NK-92 treated with Interleukin-12 subunit alpha and Interleukin-12 subunit beta, amount 100 ng/mL, for 24 hours (cell line): ENCODE measurements at places on chromosomes 3 and 15.

GRCh38 chr3:42773409-42773751 is 327 bp upstream of the CCDC13 start:
- DNase-seq, result no peak

- no peak for DNase-seq
These were observed 20.0 kb upstream of the TRANK1 start for GRCh38 chr3:36964817-36965216.

DNA sequence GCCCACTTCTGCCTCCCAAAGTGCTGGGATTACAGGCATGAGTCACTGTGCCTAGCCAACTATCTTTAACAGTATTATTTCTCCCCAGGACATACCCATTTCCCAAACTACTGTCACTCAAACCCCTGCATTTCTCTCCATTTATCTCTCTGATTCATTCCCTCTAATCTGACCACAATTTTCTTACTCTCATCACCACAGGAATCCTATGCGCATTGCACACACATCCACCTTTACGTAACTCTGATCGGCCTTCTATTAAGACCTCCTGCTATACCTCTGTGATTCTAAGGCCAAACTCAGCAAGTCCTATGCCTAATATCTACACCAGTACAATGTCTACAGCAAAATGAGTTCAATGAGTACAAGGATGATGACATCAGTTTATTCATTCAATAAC is 235.0 kb downstream of the ULK4 start:
- no peak for DNase-seq

GRCh38 chr3:126117786-126118185 is 33.9 kb upstream of the SLC41A3 start:
- DNase-seq, result no peak

GRCh38 chr3:50112462-50112861 is 23.7 kb downstream of the RBM5 start:
- no peak for DNase-seq

- peak; percentile 27 for DNase-seq
These were observed 34.7 kb downstream of the KLHL25 start for GRCh38 chr15:85760049-85760448.

GRCh38 chr15:55683376-55683775 is 59.6 kb downstream of the PRTG start:
- no peak for DNase-seq

DNA sequence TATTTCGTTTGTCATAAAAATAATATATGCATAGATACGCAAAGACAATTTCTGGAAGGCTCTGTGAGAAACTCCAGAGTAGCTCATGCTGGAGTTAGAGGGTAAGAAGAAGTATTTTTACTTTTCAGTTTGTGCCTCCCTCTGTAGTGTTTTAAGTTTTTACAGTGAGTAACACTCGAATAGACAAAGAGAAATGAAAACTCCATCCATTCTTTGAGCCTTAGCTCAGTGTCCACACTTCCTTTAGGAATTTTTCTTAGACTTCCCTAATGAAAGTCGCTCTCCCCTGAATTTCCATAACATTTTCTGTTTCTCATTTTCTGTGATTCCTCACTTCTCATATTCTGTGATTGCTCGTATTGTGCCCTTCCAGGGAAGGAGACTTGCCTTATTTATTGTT is 2.1 kb downstream of the BLOC1S6 start:
- no peak for DNase-seq

DNA sequence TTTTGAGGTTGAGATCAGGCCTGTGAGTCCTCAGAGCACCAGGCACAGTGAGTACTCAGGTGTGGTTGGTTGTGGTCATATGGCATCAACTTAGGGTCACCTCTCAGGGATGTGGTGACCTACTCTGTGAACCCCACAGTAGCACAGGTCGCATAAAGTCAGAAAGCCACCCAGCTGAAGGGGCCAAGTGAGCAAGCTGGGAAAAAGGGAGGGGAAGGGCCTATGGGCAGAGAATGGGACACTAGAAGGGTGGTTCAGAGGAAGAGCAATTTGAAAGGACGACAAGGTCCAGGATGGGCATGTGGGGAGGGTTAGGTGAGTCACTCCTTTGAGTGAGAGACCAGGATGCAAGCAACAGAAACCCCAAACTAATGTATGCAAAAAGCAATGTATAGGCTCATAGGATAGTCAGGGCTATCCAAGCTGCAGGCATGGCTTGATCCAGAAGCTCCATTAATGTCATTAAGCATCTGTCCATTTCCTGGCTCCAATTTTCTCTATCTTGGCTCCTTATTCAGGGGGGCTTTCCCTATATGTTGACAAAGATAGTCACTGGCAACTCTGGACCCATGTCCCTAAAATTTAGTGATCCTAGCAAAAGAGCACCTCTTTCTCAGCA is 33.5 kb downstream of the HMCES start:
- DNase-seq, result no peak

- no peak for DNase-seq
These were observed 19.3 kb downstream of the KLHL24 start for GRCh38 chr3:183654727-183655126.

- no peak for DNase-seq
These were observed 9.8 kb upstream of the PLAAT1 start for GRCh38 chr3:193231201-193231600.

DNA sequence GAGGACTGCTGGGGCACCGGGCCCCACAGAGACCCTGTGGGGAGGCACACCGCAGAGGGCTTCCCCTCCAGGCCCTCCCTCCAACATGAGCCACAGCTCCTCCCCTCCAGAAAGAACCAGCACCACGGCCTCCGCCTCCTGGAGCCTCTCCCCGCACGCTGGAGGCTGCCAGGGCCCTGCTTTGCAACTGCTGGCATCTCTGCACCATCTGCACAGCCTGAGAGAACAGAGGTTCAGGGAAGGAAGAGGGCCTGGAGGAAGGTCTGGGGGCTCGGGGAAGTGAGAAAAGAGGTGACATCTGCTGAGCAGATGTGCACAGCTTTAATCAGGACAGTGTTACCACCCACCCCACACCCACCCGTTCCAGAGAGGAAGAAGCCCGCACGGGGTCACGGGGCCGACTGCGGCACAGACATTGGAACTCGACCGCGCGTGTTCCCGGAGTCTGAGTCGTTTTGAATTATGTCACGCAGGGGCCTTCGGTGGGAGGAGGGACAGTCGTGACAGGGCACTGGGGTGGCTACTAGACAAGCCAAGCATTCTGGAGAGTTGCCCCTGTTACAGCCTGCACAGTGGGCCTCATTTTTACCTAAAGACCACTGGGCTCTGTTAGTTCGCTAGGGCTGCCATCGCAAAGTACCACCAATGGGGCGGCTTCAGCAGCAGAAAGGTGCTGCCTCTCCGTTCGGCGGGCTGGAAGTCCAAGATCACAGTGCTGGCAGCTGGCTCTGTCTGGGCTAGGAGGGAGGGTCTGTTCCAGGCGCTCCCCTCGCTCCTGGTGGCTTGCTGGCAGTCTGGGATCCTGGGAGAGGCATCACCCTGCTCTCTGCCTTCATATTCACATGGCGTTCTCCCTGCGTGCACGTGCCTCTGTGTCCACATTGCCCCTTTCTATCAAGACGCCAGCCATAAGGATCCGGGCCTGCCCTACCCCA is 194.8 kb downstream of the XXYLT1 start:
- no peak for DNase-seq

DNA sequence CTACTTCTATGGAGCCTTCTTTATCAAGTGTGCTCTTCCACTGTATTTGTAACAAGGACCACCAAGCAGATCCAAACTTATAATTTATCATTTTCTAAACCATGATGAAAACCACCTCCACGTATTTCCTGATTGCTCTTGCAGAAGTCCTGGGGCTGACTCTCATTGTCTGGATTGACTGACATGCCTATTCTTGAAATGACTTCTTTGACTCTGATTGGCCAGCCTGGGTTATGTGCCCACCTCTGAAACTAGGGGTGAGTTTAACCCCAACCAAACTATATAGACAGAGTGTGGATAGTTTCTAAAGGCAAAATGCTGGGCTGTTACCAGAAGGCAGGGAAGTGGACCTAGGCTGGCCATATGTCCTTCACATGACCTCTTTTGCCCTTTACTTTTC is 12.7 kb downstream of the TMPRSS7 start:
- no peak for DNase-seq

DNA sequence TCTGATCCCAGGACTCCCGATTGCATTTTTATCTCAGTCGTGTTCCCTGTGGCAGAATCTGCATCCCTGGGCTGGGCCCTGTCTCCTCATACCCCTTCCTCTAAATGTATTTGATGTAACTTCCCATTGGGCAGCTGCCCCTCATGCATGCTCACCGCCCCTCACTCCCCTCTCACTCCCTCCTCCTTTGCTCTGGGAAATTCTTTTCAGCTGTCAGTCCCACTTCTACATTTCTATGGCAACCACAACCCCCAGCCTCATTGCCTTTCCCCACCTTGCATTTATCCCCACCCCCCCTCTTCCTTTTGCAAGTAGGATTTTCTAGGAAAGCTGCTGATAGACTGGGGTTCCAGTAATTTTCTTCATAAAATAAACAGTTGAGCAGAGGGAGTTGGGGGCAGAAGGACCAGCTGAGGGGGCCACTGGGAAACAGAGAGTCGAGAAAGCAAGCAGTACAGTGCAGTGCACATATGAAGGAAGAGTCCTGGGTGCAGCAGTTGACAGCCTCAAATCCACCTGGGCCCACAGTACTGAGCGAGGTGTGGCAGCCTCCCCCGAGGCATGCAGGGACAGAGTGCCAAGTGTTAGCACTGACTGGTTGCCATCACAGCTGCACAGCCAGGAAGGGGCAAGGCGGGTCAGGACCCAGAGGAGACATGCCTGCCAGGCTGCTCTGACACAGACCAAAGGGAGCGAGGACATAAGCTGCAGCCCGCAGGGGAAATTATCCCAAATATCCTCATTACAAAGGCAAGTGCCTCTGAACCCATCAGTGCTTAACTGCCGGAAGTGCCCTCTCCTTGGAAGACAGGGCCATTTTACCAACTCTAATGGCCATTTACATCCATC is 476.3 kb downstream of the EPHB1 start:
- no peak for DNase-seq

GRCh38 chr3:153897025-153897723 is 224.0 kb upstream of the ARHGEF26 start:
- no peak for DNase-seq

DNA sequence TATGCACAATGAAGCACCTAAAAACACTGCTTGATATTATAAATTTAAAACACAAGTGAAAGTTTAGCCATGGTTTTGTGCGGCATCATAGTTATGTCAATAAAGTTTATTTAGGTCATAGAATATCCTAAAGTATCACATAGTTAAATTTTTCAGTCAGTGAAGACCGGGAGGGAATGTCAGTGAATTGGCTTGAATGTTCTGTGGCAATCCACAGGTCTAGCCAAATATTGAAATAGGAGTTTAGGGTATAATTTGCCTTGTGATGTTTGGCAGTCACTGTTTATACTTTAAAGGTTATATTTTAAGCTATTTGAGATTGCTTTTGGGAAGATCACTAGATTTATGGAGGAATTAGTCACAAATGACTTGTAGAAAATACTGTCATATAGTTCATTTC is 79.7 kb upstream of the FLNB start:
- no peak for DNase-seq

DNA sequence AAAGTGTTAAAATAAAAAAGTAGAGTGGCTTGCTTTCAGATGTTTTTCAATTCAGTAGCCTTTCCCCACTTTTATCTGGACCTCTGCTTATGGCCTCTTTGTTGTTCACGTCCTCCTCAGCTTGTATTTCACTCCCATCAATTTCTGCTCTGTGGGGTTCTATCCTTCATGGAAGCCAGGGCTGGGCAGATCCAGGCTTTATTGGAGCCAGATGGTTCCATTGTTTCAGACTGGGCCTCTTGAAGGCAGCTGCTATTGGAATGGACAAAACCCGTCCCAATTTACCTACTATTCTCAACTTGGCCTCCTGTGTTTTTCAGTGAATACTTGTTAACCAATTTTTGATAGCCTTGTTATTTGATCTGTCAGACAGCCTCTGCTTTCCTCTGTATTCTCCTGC is 10.9 kb upstream of the AADACL2 start:
- DNase-seq, result no peak

- DNase-seq, result no peak
These were observed 386.7 kb downstream of the RSL24D1 start for GRCh38 chr15:54810031-54810430.

GRCh38 chr3:148158210-148158609 is 539.5 kb upstream of the AGTR1 start:
- DNase-seq, result no peak

DNA sequence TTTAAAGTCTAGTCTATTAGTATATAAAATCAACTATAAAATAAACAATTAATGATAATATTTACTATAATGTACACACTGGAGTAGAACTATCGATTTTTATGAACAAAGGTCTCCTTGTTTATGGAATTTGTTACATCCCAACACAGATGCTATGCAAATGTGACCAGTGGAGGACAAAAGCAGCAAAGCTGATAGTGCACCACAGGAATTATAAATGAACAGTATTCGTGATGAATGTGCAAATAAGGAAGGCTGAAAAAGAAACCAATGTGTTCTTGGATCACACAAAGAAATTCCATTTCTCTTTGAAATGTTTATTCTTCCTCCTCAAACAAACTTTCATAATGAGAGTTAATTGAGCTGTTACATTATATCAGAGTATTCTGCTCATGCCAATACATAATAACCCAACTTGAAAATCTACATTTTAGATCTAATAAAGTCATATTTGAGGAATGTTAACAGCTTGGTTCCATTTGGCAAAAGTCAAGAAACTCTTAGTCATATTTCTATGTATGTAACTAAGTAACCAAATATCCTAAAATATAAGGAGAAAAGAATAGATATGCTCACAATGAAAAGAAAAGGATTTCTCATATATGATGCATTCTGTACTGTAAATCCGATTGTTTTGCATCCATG is 79.3 kb downstream of the NEK10 start:
- no peak for DNase-seq

GRCh38 chr15:43165801-43166325 is 19.3 kb upstream of the CCNDBP1 start:
- no peak for DNase-seq

- DNase-seq, result no peak
These were observed 193.7 kb upstream of the CFAP20DC start for GRCh38 chr3:59243476-59243875.

GRCh38 chr15:101451846-101452245 is 37.7 kb downstream of the PCSK6 start:
- DNase-seq, result no peak

- no peak for DNase-seq
These were observed 53.3 kb upstream of the KCNMB2 start for GRCh38 chr3:178482981-178483380.

GRCh38 chr15:57537488-57538264 is 54.0 kb upstream of the MYZAP start:
- no peak for DNase-seq

DNA sequence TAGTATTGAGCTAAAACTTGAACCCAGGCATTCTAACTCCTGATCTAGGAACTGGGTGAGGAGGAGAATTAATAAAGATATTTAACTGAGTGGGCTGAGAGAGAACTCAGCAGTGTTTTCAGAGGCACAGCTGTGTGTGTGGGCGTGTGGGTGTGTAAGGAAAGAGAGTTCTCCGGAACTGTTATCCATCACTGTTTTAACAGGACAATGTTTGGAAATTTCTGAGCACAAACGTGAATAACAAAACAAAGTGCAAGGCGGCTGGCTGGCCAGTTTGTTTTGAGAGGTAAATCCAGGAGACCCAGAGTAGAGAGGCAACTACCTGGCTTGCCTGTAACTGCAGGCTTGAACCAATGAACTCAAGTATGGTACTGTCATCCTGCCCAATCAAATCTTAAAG is 5.0 kb upstream of the PTPN9 start:
- DNase-seq, result no peak
